ENCODE measurements at places on chromosomes 3 and 15.

- DNase-seq: no peak
Measured at GRCh38 chr15:67570875-67571647, 28.6 kb downstream of the MAP2K5 start.

- DNase-seq: no peak
Measured at GRCh38 chr15:64137226-64137833, 14.2 kb upstream of the SNX22 start.

- no peak for DNase-seq
Measured at GRCh38 chr3:179955809-179956208, 80.9 kb downstream of the PEX5L start.

DNA sequence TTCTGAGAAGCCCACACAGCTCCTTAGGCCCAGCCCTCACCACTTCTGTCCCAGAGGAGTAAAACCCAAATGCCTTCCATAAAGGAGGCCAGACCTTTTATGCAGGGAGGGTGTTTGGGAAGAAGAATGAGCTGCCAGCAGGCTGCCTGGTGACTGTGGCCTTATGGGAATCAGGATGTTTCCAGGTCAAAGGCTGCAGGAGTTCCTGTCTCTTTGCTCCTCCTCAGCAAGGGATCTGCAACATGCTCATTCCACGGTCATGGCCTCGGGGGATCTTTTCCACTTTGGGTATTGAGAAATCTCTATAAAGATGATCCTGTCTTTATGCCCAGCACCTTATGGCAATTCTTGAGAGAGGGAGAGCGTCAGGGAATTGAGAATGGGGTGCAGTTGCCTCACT is 25.2 kb upstream of the MAGEF1 start:
- no peak for DNase-seq

- DNase-seq: no peak
Measured at GRCh38 chr3:16347548-16347947, 82.5 kb downstream of the OXNAD1 start.

GRCh38 chr3:150220799-150221198 is 187.3 kb upstream of the TSC22D2 start:
- no peak for DNase-seq

DNA sequence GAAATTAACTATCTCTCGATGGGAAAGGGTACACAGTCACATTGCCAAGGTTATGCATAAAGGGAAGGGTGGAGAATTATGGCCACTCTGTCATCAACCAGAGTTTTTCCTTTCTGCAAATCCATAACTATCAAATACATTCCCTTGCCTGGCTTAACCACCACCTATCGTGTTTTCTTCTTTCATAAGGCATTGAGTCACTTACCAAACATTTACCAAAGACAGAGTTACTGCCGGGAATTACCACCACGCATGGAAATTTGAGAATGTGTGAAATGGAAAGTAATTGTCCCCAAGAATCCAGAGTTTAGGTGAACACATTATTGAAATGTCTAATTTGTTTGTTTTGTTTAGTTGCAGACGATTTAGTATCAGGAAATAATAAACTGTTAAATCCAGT is 134.3 kb upstream of the LRRN1 start:
- DNase-seq: no peak

GRCh38 chr3:127590282-127590592 is 296 bp downstream of the TPRA1 start:
- no peak for DNase-seq

- DNase-seq: no peak
Measured at GRCh38 chr15:66251790-66252684, 1.5 kb downstream of the MEGF11 start.

DNA sequence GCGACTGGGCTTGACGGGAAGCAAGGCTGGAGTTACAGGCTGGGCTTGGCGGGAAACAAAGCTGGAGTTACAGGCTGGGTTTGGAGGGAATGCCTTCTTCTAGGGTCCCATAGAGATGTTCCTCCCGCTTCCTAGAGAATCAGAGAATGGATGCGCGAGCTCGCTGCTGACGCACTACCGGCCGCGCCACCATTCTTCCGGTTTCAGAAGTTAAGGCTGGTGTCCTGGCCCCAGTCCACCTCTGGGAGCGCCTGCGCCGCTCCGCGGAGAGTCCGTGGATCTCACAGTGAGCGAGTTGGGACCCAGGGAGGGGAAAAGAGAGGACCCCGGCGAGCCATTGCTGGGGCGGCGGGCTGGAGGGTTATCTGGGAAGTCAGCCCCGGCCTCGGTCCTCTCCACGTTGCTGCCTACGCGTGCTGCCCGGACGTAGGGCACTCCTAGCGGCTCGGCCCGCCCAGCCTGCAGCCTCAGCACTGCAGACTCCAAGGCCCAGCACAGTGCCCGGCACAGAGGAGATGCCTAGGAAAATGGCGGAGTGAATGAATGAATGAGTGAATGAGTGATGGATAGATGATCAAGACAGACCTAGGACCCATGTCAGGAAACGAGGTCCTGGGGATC is at the start of gene ZNF502:
Gene ZNF502, plus strand, starts transcription at position 206 of the 621 bp plus-strand sequence. CDS start 7,602 bp downstream, outside the sequence.
- DNase-seq: peak; percentile 21

GRCh38 chr3:128076483-128077201 is 24.4 kb downstream of the SEC61A1 start:
- DNase-seq: no peak

GRCh38 chr3:184632551-184633236 is 71.1 kb downstream of the EPHB3 start:
- DNase-seq: no peak

- no peak for DNase-seq
Measured at GRCh38 chr3:108137460-108137814, 46.6 kb upstream of the CD47 start.

- DNase-seq: no peak
Measured at GRCh38 chr3:17116007-17116600, 231.3 kb downstream of the PLCL2 start.

GRCh38 chr15:79811406-79812405 is 85.1 kb downstream of the MTHFS start:
- no peak for DNase-seq

DNA sequence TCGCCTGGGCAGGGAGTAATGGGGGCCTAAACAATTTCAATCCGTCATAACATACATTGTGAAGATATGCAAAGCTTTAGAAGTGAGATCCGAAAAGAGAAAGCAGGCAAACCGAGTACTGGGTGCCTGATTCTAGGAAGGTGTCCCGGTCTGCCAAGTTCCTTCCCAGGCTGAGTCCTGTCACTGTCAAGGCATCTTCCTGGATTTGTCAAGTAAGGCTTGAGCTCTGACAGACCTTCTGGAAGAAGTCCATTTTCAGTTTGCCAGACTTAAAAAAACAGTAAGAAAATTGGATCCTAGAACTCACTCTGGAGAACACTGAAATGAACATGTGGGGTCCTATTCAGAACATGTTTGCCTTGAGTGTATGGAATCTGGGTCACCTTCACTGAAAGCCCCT is 253.9 kb downstream of the RORA start:
- no peak for DNase-seq

GRCh38 chr15:101491734-101492640 is 2.5 kb upstream of the PCSK6 start:
- DNase-seq: no peak

DNA sequence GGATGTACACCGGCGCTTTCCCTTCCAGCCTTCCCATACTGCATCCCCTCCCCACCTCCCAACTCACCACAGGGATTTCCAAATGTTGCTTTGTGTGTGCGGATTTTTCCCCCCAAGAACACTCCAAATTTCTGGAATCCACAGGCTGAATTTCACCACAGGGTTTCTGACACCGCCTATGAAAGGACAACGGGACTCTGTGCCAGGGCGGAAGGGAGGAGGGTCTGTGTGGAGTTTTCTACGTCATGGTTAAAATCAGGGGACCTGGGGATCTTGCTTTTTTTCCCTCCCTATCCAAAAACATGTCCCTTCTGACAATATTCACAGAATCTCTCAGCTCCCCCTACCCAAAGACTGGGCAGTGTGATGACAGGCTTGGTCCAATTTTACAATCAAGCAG is 14.6 kb downstream of the CYP19A1 start:
- no peak for DNase-seq

DNA sequence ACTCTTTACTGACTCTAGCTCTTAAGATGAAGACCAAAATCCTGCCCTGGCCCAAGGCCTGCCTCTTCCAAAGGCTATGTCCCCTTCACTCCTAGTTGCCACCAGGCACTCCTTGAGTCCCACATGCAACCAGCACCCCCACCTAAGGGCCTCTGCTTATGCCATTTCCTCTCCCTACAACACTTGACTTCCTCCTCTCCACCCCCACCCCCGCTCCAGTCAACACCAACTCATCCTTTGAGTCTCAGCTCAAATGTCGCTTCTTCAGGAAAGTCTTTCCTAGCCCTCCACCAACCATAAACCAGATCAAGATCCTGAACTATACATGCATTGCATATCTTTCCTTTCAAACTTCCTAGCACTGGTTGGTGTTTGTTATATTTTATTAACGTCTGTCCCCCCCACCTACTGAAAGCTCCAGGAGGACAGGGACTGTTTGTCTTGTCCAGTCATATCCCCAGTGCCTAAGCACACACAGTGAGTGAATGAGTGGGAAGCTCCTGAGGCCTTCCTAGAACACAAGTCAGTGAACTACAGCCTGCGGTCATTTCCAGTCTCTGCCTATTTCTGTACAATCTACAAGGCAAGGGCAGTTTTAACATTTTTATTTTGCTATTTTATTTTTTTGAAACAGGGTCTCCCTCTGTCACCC is 7.3 kb downstream of the TBC1D2B start:
- no peak for DNase-seq

- no peak for DNase-seq
Measured at GRCh38 chr3:187955587-187955952, 198.4 kb upstream of the LPP start.

GRCh38 chr15:57870667-57871066 is 164.2 kb downstream of the POLR2M start:
- DNase-seq: no peak

GRCh38 chr3:8658306-8659212 is 14.0 kb upstream of the SSUH2 start:
- no peak for DNase-seq

DNA sequence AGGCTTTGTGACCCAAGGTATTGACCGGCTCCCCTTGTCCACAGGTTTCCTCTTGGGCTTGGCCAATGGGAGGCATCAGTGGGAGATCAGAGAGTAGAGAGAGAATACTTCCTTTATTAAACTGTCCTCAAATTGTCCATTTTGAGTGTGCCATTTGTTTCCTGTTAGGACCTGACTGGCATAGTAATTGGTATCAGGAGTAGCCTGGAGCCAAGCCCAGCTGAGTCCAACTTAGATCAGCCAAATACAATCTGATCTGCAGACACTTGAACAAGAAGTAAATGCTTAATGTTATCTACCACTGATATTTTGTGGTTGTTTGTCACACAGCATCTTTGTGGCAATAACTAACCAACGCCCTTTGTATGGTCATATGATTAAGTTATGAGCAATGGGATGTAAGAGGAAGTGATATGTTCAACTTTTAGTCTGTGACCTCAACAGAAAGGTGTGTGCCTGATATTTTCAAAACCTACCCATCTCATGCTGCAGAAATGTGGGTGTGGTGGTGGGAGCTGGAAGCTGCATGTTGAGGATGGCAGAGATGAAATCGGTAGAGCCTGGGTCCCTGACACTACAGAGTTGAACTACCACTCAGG is 13.3 kb downstream of the MYD88 start:
- DNase-seq: no peak

DNA sequence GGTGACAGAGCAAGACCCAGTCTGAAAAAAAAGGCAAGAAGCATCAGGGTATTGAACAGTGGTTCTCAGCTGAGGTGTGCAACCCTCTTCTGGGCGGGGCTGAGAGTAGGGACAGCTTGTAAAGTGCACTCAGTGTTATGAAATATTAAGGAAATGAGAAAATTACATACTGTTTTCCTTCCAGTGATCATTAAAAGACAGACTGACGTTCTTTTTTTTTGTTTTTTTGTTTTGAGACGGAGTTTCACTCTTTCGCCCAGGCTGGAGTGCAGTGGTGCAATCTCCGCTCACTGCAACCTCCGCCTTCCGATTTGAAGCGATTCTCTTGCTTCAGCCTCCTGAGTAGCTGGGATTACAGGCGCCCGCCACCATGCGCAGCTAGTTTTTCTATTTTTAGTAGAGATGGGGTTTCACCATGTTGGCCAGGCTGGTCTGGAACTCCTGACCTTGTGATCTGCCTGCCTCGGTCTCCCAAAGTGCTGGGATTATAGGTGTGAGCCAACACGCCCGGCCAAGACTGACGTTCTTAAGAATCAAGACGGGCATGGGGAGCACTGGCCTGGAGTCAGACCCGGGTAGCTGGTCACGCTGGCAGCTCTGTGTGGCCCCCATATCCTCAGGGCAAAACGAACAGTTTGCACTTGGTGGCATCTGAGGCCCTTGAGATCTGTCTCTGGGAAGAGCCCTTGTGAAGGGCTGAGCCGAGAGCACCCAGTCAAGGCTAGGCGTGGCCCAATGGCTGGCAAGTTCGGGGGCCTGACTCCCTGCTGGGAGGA is 11.4 kb downstream of the MAN2A2 start:
- no peak for DNase-seq

GRCh38 chr3:192207239-192207638 is 520.1 kb downstream of the FGF12 start:
- DNase-seq: no peak

- DNase-seq: no peak
Measured at GRCh38 chr3:29940759-29941323, 660.0 kb downstream of the RBMS3 start.

DNA sequence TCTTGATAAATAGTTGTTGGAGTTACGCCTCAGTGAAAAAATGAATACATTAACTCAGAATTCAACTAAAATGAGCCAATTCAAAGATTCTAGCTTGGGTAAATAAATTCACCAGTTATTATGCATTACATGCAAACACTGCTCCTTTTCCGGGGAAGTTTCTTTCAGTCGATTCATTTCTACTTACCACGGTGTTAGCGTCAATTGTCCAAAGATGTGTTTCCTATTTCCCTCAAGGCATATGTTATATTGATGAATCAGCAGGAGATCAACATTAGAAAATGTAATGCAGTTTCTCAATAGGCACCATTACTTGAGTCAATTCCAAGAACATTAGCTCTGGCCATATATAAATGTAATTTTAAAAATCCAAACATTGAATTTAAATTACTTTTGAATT is 517.7 kb downstream of the OTOL1 start:
- no peak for DNase-seq

DNA sequence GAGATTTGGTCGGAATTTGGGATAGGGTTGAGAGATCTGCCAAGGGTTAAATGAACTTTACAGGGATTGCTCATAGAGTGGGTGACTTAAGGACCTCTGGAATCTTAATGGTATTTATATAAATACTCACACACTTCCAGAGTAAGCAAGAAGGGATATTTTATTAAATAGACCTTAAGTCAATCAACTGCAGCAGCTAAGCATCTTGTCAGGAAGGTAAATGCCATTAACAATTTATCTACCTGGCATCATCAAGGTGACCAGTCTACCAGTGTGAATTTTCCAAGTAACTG is 123.9 kb downstream of the FEZF2 start:
- no peak for DNase-seq

- no peak for DNase-seq
Measured at GRCh38 chr3:4583416-4583815, 90.3 kb downstream of the ITPR1 start.

GRCh38 chr3:123947482-123947881 is 13.5 kb downstream of the CCDC14 start:
- DNase-seq: no peak

DNA sequence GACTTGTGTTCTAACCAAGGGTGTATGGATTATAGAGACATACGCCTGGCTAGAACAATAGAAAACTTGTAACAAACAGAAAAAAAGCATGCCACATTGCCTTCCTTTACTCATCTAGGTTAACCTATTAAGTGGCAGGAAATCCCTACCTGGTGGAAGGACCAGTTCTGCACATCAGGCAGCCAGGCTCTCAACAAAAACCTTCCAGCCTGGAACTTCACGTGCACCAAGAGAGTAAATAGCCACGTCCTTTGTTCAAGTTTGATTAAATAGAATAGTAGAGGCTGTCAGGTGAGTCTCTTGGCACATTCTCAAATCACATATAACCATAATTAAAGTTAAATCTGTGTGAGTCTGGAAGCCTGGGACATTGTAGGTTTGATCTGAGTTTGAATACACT is 85.0 kb upstream of the DPH6 start:
- DNase-seq: no peak

Measured in activated CD4-positive, CD25-positive, alpha-beta regulatory T cell treated with anti-CD3 and anti-CD28 coated beads, Interleukin-2, amount 50 U/mL, for 16 hours (primary cell).